Activated naive CD4-positive, alpha-beta T cell treated with anti-CD3 and anti-CD28 coated beads for 36 hours (primary cell): ENCODE measurements at places on chromosomes 5 and 9. TPM values are rescaled to one million over a fixed set of nuclear protein-coding genes. Genes with fewer than 3 reads are reported as not detected.

The FOXD4L6 gene
- not detected for total RNA-seq

The TMEM215 gene
- total RNA-seq = not detected

The CTXN3 gene
- not detected for total RNA-seq

DNA sequence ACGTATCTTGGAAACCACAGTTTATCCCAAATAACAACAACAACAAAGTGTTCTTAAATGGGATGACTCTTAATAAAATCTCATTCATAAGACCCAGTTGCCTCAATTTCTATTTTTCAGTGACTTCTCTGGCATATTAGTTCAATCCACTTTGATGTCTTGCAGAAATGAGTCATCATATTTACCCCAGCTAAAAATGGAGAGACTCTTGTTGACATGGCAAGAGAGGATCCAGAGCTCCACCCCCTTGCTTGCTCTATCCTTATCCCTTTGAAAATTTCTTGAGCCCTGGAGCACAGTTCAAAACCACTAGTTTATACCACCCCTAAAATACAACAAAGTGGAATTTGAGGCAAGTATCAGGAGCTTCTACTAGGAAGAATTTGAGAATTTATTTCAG lies 20.8 kb downstream of the VCAN start:
- peaks cover 11% of the 10 kb centered on the region for H3K27me3 ChIP-seq
- H3K27ac ChIP-seq = no peak overlapping the region
- DNase-seq = no peak
- no peaks in the 10 kb centered on the region for H3K4me1 ChIP-seq
- no peaks in the 10 kb centered on the region for H3K36me3 ChIP-seq

DNA sequence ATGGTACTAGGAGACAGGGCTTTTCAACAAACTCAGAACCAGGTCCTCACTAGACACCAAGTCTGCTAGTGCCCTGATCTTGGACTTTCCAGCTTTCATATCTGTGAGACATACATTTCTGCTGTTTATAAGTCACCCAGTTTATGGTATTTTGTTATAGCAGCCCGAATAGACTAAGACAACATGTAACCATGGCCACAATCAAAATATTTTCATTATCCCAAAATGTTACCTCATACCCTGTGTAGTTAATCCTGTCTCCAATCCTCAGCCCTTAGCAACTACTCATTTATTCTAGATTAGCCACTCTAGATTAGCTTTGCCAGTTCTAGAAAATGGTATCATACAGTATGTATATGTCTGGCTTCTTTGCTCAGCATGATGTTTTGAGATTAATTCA lies 6.3 kb upstream of the ATG10 start:
- H3K4me3 ChIP-seq = no peak overlapping the region
- no peak for DNase-seq
- no peaks in the 10 kb centered on the region for H3K4me1 ChIP-seq
- H3K27ac ChIP-seq = no peak overlapping the region

DNA sequence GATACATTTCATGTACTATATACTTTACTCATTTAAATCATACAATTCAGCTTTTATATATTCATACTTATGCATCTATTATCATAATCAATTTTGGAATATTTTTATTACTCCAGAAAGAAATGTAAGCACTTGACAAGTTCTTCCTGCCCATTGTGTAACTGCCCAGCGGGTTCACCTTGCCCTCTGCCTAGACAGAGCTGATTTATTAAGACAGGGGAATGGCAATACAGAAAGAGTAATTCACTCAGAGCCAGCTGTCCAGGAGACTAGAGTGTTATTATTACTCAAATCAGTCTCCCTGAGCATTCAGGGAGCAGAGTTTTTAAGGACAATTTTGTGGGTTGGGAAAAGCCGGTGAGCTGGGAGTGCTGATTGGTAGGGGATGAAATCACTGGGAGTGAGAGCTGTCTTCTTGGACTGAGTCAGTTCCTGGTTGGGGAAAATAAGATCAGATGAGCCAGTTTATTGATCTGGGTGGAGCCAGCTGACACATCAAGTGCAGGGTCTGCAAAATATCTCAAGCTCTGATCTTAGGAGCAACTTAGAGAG lies 16.1 kb upstream of the SPIN1 start:
- H3K4me1 ChIP-seq = no peaks in the 10 kb centered on the region
- no peak overlapping the region for H3K4me3 ChIP-seq
- no peak overlapping the region for H3K27ac ChIP-seq
- no peak for DNase-seq

DNA sequence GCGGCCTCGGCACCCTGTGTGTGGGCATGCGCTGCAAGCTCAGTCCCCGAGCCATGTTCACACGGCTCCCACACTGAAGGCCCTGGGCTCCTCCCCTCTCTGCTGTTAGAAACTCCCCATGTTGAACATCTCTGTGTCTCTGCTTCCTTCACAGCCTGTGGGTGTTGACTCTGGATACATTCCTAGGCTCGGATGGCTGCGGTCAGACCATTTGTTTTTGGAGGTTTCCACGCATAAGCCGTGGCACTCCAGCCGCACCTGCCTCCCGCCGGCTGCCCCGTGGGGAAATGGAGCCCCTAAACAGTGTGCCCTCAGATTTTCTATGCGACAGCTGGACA lies 31.2 kb upstream of the LRRC14B start:
- no peaks in the 10 kb centered on the region for H3K4me1 ChIP-seq
- peaks cover 13% of the 10 kb centered on the region for H3K27me3 ChIP-seq
- DNase-seq = no peak
- H3K4me3 ChIP-seq = no peak overlapping the region
- no peak overlapping the region for H3K27ac ChIP-seq

GRCh38 chr9:133453651-133454050 lies 6.1 kb upstream of the CACFD1 start:
- no peaks in the 10 kb centered on the region for H3K27me3 ChIP-seq
- no peaks in the 10 kb centered on the region for H3K36me3 ChIP-seq
- DNase-seq = no peak
